ENCODE measurements at places on chromosomes 6 and 20.

GRCh38 chr20:52275181-52275691, 83.7 kb upstream of the ZFP64 start:
- DNase-seq: no peak

GRCh38 chr6:26104457-26105108, 17.4 kb downstream of the HFE start:
- DNase-seq: no peak

- DNase-seq: no peak
Observed at GRCh38 chr6:107237992-107238660, 122.8 kb upstream of the BEND3 start.

- no peak for DNase-seq
Observed at GRCh38 chr6:75943381-75943780, 129.1 kb downstream of the IMPG1 start.

- peak; percentile 4 for DNase-seq
Observed at GRCh38 chr6:12890171-12890790, 173.7 kb downstream of the PHACTR1 start.

DNA sequence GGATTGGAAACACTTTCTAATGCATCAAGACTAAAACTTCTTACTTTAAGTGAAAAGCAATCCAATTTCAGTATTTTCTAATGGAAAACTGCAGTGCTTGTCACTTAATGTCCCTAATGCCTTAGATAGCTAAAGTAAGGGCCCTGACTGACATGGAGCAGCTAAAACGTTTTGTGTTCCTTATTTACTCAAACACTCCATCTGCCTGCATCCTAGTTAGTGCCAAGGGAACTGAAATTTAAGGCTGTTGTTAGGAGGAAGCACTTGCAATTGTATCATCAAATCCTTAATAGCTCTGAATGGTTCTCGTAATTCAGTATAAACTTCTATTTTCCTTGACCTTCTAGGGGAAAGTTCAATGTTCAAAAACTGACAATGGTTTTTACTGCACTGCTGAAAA, 127.4 kb downstream of the GJA10 start:
- DNase-seq: no peak

DNA sequence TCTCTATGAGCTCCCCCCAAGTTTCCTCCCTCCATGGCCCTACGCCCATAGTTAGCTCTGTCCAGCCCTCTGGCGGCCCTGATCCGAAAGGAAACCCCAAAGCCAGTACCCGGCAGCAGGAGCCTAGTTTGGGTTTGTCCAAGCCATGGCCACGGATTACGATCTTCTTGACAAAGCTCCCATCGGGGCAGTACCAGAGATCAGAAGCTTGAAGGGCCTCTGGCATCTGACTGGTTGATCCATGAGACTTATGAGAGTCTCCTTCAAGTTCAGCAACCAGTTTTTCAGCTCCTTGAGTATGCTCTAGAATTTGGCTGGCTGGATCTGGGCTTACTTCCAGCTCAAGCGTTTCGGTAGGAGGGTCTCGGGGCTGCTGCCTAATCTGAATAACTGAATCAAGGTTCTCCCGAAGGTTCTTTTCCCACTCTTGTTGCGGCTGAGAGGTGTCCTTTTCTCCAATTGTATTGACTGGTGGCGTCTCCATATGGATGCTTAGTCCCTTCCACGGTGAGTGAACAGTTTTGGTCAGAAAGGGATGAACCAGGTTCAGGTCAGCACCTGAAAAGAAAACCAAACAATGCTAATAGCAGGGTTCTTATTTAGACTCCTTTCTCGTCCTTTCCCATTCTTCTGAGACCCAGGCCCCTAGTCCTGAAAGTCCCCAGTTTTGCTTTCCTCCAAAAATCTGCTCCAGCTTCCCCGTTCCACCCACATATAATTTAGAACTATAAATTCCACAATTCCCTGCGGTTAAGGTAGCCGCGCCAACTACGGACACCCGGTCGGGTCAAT, 595 bp downstream of the FKBPL start:
- DNase-seq: peak; percentile 35

GRCh38 chr20:10667077-10667401, 6.8 kb downstream of the JAG1 start:
- DNase-seq: no peak

DNA sequence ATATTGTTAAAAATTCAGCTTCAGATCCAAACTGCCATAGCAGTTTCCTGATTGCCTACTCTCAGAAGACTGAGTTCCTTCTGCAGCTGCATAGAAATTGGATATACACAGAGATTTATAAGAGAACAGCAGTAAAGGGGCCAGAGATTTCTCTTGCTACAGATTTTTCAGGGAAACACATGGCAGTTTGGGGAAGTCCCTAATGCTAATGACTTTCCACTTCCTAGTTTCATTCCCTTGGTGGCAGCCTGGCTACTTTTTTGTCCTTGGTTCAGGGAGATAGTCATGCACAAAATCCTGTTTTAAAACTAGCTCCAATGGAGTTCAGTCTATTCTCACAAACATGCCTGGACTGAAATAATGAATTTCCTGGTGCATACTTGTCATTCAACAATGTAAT, 125.3 kb upstream of the PLCB4 start:
- DNase-seq: no peak

DNA sequence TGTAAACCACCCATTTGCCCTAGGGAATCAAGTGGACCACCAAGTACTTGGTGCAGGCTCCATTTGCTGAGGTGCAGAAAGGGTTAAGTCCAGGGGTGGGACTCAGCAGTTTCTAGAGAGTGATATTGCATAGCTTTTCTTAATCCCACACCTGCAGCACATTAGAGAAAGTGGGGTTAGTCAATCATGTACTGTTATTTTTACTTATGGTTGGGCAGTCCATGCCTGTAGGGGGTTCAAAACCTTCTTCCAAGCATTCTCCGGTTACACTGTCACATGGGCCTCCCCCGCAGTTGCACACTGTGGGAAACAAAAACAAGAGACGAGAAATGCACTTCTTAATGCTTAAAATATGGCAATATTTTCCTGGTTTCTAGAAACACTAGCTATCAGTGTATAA, 65.5 kb downstream of the LAMA4 start:
- no peak for DNase-seq

- peak; percentile 85 for DNase-seq
Observed at GRCh38 chr20:1764136-1765033, 106.8 kb upstream of the SIRPG start.

DNA sequence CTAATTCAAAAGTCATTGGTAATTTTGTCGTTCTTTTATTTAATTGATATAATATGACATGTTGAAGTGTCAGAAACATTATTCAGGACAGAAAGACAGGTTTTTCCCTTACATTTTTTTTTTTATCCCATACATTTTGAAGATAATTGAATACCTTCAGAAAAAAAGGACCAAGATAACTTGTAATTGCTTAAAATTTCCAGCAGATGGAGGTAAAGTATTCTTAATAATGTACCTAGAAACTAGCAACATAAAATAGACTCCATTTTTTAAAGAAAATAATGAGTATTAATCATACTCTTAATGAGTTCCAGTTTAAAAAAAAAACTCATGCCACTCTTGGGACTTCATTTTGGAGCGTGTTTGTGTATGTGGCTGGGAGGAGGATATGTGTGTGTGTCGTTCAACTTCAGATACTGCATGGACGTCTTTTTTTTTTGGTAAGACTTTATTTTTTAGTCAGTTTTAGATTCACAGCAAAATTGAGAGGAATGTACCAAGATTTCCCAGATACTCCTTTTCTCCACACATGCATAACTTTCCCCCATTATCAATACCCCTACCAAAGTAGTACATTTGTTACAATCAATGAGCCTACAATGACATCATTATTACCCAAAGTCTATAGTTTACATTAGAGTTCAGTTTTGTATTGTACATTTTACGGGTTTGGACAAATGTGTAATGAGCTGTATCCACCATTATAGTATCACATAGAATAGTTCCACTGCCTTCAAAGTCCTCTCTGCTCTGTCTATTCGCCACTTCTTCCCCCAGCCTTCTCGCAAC, 79.4 kb downstream of the ROS1 start:
- DNase-seq: peak; percentile 73

DNA sequence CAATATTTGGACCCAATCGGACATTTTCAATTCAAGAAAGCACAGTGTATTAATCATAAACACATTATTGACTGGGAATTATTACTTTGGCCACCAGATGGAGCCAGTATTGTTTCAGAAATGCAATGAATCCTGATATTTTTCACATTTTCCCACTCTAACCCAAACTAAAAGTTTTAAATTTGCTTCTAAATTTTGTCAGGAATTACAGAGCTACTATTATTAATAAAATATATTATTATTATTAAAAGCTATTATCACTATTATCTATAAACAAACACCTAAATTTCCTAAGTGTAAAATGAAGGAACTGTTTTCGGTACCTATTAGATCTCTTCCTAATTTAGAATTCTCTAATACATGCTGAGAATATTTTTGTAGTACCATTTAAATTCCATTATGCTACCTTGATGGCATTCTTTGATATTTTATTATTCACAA, 245.3 kb downstream of the OGFRL1 start:
- peak; percentile 47 for DNase-seq

- no peak for DNase-seq
Observed at GRCh38 chr6:38113825-38114576, 294.5 kb downstream of the ZFAND3 start.

GRCh38 chr20:60306105-60306504, 347.9 kb downstream of the CDH26 start:
- no peak for DNase-seq

DNA sequence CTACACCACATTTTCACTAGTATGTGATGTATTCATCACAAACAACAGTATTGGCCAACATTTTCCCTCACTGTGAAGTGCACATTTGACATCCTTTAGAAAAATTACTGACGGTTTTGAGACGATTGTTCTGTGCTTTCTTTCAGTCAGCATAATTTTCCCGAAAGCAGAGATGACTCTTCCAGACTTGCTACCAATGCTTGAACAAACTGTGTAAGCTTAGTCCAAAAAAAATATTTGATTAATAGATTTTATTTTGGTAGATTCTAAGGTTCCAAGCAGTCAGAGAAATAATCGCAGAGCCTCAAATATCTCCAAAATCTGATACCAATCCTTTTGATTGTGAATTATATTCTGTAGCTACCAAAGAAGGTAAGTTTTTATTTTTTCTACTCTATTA, 151.1 kb upstream of the ESR1 start:
- DNase-seq: no peak

GRCh38 chr6:139754898-139755775, 380.7 kb upstream of the CITED2 start:
- DNase-seq: no peak

DNA sequence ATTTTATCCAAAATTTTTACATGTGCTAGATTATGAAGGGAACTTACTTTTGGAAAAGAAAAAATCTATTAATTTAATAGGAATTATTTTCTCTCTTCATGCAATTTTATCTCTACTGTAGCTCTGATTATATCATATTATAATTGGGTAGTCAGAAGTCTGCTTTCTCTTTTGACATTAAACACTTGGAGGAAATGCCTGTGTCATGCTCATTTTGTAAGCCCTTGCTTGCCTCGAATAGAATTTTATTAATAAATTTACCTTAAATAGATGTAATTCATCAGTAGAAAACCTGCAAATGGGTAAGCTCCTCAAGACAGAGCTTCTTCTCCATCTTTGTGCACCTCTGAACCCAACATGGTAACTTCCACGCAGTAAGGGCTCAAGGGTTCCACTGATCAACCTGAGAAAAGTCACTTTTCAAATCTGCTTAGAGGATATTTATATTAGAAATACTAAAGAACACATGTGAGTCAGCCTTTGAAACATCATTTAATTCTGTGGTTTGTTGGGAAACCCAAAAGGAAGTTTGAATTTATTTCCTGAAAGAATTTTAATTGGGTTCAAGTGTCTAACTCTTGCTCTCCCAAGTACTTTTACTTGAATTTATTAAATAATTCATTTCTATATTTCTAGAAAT, 266.0 kb downstream of the ALDH8A1 start:
- no peak for DNase-seq

DNA sequence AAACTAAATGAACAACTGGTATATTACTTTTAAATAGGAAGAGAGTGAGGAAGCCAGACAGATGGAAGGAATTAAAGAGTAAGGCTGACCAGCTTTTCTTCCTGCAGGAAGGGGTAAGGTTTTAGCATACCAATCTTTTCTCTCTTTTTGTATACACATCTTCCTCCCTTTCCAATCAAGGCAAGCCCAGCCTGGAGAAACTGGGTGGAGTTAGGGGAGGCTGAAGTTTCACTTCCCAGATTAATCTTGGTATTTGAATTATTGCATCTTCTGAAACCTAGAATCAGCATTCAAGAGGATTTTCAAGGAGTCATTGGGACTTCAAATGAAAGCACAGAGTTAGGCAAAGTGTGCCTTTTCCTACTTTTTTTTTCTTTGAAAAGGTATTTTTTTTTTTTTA, 33.1 kb downstream of the TMEM14A start:
- DNase-seq: no peak

- DNase-seq: peak; percentile 71
Observed at GRCh38 chr6:87139236-87139635, 16.1 kb upstream of the ZNF292 start.

GRCh38 chr6:146886587-146887446, 288.0 kb downstream of the ADGB start:
- DNase-seq: no peak

DNA sequence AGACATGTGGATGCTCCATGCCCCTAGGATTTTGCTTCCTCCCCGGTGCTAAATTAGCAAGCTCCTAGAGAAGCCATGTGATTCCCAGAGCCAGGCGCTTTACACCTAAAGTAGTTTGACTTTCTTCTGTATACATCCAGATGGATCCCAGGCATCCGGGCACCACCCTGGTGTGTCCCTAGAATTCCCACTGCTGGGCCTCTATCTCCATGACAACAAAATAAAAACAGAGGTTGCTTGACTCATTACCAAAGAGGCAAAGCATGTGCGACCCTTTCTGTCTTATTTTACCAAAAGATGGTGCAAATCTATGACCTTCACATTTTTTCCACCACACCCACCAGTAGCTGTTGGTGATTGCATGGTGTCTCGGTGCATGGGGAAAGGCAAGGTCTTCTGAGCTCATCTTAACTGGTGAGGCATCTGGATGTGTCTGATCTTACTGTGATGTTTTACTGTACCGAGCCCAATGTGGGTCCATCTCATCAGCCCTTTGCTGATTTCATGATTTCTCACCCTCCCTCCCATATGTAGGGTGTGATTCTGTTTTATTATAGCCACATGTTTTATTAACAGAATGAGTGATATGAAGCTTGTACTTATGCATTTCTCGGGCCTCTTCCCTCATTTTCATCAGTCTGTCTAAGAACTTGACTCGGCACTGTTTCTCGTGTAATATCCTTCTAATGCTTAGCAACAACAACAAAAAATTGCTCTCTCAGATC, 27.4 kb upstream of the VAPB start:
- no peak for DNase-seq

DNA sequence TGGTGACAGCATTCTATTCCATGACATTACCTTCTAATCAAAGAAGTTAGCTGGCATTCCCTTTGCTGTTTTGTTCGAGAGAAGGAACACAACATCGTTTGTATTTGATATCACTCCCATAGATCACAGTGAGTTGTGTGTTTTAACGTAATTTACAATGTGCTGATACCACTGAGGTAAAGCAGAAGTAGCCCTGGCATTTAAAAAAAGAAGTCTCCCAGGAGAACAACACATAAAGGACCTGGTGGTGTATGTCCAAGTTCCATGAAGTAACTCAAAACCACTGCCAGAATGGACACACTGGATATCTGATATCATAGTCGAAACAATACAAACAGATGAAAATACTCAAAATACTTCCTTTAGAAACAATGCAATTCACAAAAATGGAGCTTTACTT, 351.7 kb downstream of the RNGTT start:
- no peak for DNase-seq

GRCh38 chr6:135555550-135555949, 58.0 kb upstream of the AHI1 start:
- DNase-seq: peak; percentile 14
